ENCODE measurements at places on chromosomes 1 and 21.

DNA sequence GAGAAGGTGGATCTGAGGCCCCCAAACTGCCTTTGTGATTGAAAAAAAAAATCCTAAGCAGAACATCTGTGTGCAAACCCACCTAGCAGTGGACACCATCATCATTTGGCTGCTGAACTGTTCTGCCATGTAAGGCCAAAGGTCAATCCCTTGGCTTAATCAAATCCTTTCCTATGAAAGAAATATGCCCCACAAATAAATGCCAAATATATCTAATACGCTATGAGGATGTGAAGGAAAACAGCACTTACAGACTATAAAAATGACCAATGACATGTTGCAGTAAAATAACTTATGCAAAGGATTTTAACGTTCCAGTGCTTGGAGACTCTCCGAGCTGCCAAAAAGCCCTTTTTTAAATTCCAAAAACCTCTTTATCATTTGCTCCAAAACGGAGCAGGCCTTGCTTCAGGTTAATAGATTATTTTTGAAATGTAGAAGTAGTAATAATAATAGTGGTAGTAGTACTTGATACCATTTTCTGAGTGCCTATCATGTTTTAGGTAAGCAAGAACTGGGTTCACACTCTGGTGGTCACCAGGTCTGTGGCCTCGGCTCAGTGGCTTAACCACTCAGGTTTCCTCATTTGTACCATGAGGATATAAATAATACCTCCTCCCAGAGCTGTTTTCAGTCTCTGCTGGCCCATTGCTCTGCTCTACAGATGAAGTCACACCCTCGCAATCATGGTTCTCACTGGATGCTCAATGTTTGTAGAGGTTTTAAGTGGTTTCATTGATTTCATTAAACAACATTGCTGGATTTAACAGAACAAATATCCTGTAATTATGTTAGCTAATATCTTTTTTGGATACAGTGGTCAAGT is 47.9 kb upstream of the EDEM3 start:
- DNase-seq = no peak

DNA sequence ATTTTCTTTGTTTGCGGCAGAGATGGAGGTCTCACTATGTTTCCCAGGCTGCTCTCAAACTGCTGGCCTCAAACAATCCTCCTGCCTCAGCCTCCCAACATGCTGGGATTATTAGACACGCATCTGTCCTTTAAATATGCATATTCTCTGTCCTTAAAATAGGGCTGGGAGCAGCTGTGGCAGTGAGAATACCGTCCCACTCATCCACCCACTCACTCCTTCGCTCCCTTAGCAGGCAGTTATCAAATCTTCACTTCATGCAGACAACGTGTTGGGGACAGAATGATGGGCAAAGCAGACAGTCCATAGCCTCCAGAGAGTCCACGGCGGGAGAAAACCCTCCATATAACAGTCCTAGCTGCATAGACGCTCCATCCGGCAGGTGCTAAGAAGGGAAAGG is 179.4 kb downstream of the ZBTB18 start:
- DNase-seq = no peak

DNA sequence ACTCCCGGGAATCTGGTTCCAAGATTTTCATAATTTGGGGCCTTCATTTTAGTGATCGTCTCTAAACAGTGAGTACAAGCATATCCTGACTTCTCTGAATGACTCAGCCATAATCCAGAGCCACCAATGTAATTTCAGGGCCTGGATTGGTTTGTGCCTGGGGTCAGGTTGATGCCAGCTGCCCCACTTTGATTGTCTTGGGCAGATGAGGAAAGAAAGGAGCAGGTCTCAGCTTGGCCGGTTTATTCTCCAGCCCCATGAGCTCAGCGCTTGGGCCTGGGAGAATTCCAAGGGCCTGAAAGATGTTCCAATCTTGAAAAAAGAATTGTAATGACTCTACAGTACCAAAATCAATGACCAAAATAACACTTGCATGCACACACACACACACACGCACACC is 71.2 kb upstream of the ECE1 start:
- no peak for DNase-seq

DNA sequence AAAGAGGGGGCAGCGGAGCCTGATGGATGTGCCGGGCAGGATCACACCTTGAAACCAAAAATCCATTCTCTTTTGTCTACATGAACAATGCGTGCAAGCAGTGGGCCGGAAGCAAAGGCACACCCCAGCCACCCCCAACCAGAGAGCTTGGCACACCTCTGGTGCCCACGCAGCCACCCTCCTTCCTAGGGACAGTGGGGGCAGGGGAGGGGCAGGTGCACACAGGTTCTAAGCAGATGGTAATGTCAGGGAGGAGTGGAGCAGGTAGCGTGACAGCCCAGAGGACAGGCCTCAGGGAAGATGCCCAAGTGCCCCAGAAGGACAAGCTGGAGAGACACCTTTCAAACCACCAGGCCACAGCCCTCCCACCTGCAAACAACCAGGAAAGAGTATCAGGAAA is 36.5 kb downstream of the SYF2 start:
- DNase-seq = no peak

- no peak for DNase-seq
Measured at GRCh38 chr1:8441426-8441825, 123.5 kb downstream of the SLC45A1 start.

GRCh38 chr1:206772243-206772937 is at the start of gene IL10:
TSS of gene IL10 (minus strand) at chr1:206772494. CDS start at chr1:206772435, 59 bp downstream.
- no peak for DNase-seq

- DNase-seq = no peak
Measured at GRCh38 chr1:20078171-20078651, 8.2 kb downstream of the PLA2G5 start.

GRCh38 chr1:226302731-226303130 is 6.2 kb downstream of the LIN9 start:
- DNase-seq = no peak

- DNase-seq = no peak
Measured at GRCh38 chr1:28343405-28343804, 14.6 kb downstream of the MED18 start.

- DNase-seq = no peak
Measured at GRCh38 chr1:29631836-29632805, 395.8 kb downstream of the PTPRU start.

- DNase-seq = no peak
Measured at GRCh38 chr1:106465666-106466065, 590.8 kb upstream of the PRMT6 start.

DNA sequence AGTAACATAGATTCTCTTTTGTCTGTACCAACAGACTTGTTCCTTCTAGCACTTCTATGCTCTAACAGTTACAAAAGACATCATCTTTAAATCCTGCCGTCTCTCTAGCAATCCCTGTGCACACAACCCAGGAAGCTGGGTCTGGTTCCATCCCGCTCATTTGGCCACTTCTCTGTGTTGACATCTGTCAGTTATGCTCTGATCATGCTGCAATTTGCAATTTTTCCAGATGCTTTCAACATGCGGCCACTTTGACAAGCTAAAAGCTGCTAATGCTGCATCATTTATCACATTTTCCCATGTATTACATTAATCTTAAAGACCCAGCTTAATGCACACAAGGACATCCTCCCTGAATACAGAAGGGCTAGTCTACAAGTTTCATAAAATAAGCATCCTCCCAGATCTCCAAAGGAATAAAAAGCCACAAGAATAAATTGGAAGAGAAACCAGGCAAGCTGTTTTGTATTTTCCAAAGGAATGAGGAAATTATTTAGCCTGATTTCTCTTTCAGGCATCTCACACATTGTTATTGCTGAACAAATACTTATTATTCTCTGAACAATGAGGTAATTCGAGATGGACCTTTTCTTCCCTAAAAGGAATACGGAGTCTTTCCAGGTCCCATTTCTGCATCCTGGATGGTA is 19.0 kb upstream of the LRRC52 start:
- no peak for DNase-seq

- no peak for DNase-seq
Measured at GRCh38 chr1:55530749-55531478, 315.8 kb upstream of the USP24 start.

GRCh38 chr1:17075470-17076255 is 21.8 kb upstream of the SDHB start:
- no peak for DNase-seq

GRCh38 chr1:217089361-217090014 is 366.3 kb upstream of the ESRRG start:
- peak; percentile 20 for DNase-seq

DNA sequence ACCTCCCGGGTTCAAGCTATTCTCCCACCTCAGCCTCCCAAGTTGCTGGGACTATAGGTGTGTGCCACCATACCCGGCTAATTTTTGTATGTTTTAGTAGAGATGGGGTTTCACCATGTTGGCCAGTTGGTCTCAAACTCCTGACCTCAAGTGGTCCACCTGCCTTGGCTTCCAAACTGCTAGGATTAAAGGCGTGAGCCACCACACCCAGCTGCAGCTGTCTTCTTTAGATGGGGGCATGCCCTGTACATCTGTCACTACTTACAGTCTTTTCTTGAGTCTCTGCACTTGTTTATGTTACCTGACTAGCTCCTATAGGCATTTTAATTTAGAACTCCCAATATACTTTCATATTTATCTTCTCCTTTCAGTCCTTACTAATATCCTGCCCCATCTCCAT is 64.2 kb downstream of the SELENOF start:
- DNase-seq = no peak

DNA sequence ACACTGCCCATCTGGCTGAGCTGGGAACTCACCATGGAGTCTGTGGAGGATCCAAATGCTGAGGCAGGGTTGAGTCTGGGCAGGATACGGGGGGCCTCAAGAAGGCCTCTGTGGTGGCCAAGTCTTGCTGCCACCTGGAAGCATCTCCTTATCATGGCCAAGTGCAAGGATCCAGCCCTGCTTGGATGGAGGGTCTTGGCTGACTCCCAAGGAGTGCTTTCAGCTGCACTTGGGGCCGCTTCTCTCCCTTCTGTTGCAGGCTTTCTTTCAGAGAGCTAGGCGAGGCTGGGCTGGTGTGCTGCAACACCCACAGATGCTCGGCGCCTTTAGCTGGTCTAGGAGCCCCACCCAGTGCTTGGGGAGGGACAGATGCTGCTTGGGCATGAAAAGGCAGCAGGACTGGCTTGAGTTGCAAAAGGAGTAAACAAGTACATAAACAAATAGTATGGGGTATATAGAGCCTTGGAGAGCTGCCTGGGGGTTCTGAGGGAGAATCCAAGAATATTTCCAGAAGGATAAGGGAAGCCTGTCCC is at the start of gene THEM5:
Gene THEM5 (minus strand): TSS at position 302 of the 533 bp plus-strand sequence. CDS start 147 bp downstream, at position 155.
- no peak for DNase-seq

DNA sequence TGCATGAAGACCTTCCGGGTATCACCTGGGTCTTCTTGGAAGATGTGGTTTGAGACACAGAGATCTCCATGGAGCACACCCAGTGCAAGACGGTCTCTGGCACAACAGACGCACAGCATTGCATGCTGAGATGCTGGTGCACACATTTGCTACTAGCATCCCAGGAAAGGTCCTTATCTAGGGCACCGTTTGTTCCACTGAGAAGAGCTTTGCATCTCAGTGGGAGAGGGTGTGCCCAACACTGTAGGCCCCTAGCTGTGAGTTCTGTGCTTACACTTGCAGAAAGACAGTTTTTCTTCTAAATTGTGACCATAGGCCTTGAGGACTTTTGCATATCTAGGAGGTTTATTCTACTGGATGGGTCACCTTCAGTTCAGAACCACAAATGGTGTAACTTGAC is 554.1 kb downstream of the MATN1 start:
- no peak for DNase-seq

DNA sequence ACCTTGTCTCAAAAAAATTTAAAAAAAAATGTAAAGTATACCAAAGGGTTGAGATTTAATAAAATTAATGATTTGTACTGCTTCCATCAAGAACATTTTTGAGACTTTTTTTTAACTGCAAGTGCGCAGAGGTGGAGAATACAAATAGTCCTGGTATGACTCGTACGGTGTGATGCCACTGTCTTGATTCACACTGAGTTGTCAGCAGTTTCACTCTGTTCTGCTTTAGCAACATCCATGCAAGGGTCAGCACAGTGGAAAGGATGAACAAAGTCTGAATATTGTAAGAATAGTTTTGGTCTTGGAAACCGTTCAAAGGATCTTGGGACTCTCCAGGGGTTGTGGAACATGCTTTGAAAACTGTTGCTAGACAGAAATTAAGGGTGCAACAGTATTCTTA is 40.2 kb downstream of the EXO1 start:
- peak; percentile 78 for DNase-seq

DNA sequence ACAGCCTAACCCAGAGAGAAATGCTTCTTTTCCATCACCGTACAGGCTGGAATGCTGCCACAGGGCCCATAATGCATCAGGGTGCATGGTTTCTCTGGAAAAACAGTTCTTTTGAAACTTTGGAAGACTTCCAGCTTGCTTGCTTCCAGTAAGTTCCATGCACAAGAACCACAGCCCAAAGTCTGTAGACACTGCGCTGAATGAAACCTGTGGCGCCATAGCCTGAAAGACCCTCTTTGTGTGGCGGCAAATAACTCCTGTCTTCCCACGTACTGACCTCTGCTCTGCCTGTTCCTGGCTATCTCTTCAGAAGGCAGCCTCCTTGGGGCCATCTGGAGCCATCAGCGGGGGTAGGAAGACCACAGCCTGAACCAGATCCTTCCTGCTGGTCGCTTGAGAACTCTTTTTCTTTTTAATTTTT is 15.1 kb downstream of the MIIP start:
- peak; percentile 34 for DNase-seq

DNA sequence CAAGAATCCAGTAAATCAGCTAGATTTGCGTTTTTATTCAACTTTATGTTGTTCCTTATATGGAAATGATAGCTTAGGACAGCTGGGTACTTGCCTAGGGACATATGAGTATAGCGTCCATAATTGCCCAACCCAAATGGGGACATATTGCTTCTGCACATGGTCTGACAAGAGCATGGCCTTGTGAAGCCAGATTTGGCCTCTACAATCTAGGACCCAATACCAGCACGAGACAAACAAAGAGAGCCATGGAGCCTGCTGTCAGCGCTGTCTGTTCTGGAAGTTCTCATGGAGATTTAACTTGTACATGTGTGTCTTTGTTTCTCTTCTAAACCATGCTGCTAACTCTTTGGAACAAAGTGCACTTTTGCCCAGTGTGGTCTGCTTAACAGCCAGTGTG is 240.0 kb upstream of the CAMK1G start:
- DNase-seq = no peak

DNA sequence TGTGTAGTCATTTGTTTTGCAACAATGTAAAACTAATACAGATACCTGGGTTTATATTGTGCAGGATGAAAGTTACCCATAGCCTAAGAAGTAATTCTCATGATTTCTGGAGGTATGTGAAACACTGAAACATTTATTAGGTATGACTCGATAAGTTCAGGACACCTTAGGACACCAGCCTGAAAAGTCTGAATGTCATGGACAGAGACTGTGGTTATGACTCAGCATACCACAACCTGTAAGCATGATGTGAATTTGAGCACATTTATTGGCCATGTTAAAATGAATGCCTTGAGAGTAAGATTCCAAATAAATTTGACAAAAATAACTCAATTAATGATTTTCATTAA is 1471.7 kb upstream of the B3GALT2 start:
- peak; percentile 10 for DNase-seq

GRCh38 chr1:159707472-159708260 is 6.7 kb downstream of the CRP start:
- no peak for DNase-seq

DNA sequence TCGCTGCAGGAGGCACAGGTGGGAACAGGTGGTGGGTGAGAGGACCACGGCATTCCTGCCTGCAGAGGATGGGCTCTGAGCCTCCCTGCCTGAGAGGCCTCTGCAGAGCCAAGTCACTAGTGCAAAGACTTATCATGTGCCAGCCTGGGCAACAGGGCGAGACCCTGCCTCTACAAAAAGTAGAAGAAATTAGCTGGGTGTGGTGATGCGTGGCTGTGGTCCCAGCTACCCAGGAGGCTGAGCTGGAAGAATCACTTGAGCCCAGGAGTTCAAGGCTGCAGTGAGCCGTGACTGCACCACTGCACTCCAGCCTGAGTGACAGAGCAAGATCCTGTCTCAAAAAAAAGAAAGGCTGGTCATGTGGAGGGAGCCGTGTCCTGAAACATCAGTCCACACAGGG is 46.4 kb downstream of the PKNOX1 start:
- DNase-seq = no peak
